ENCODE measurements at places on chromosomes 12 and 14.

DNA sequence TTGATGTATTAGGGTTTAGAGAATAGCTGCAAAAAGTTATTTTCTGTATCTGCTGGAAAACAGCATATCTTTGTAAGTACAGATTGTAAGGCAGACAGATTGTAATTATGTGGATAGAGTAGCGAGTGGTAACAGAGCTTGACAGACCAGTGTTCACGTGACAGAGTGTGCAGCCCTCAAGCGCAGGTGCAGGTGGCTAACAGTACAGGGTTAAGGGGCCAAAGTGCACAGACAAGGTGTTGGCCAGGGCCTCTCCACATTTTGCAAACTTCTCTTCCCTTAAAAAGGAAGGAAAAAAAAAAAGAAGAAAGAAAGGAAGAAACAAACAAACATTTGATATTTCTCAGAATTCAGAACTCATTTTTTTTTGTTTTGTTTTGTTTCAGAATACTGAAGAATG lies 25.2 kb upstream of the KLHL42 start:
- no peak for DNase-seq

- DNase-seq: no peak
Measured at GRCh38 chr12:94457311-94457710, 2.4 kb downstream of the CEP83 start.

DNA sequence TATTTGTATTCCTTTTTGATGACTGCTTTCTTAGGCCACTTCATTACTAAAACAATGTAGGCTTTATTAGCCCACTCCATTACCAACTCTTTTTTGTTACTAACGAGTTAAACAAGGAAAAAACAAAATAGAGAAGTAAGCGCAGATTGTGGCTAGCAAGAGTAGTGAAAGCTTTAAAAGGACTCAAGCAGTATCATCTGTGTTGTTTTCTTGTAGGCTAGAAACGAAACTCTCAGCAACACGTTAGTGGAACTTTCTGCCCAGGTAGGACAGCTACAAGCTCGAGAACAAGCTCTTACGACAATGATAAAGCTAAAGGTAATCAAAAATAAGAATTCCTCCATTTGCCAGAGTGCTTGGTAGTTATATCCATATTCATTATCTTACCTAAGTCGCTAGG lies 11.1 kb downstream of the CCDC62 start:
- DNase-seq: no peak

- no peak for DNase-seq
Measured at GRCh38 chr14:23704890-23705289, 68.7 kb downstream of the DHRS2 start.

DNA sequence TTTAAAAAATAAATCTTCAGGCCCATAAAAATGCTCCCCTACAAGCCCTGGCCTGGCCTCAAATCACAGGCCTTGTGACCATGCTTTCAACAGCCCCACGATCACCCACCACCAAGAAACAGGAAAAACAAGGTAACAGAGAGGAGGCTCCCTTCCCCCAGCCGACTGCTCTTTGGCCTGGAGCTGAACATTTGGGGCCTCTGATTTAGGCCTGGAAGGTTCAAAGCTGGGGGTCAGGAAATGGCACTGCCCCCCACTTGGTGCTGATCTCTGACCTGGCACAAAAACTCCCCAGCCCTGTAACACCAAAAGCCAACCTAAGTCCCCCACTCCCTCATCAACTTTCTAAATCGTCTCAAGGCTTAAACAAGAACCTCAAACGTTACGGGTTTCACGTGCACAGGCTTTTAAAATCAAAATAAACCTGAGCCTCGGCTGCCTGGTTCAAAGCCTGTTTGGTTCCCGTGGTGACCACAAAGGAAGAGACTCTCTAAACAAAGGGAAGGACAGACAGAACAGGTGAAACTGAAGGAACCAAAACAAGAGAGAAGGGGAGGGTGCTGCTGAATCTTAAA lies 9.0 kb downstream of the ACTN1 start:
- DNase-seq: peak; percentile 56

DNA sequence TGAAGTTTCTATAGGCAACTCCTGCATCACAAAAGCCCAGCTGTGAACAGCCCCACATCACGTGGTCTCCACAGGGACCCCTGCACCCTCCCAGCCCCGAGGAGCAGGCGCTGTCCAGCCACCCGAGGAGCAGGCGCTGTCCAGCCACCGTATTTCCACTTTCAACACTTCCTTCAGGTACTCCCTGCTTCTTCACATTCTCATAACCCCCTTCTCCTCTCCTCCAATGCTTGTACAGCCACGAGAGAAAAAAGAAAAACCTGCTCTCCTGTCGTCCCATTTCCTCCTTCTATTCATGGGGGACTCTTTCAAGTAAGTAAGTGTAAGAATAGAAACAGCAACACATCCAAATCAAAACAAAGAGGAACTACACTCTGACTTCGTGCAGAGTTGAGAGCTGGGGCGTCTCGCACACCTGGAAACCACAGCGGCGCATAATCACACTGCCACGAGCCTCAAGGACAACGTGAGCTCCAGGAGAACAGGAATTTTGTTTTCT lies 11.9 kb downstream of the CDC42BPB start:
- DNase-seq: no peak
